Mesothelial cell of epicardium (in vitro differentiated cells): ENCODE measurements at places on chromosomes 16 and 17. TPM values are rescaled to one million over a fixed set of nuclear protein-coding genes. Genes with fewer than 3 reads are reported as not detected.

Gene KRT32
- total RNA-seq, result not detected in 3 replicates

Gene KRTAP2-3
- total RNA-seq, result 0.45 to 0.91 TPM (median 0.69 TPM) in 3 replicates

Gene IL17C
- 0.23 TPM in 1 of 3 replicates, not detected in the others for total RNA-seq

Gene OMG
- not detected in 3 replicates for total RNA-seq

GRCh38 chr17:17815062-17815406 lies 21.8 kb downstream of the SREBF1 start:
- H3K4me1 ChIP-seq, result peaks cover 26% of the 10 kb centered on the region
- DNase-seq, result no peak
- H3K27me3 ChIP-seq, result no peaks in the 10 kb centered on the region
- H3K27ac ChIP-seq, result no peak overlapping the region
- peaks cover 14% of the 10 kb centered on the region for H3K36me3 ChIP-seq

GRCh38 chr16:3101018-3101840 lies 2.1 kb upstream of the ZSCAN10 start:
- H3K36me3 ChIP-seq, result no peaks in the 10 kb centered on the region
- H3K4me3 ChIP-seq, result peak overlapping the region; percentile 8
- DNase-seq, result no peak
- peak overlapping the region; percentile 4 for H3K27ac ChIP-seq
- H3K4me1 ChIP-seq, result peaks cover 23% of the 10 kb centered on the region
- H3K27me3 ChIP-seq, result peaks cover 29% of the 10 kb centered on the region

DNA sequence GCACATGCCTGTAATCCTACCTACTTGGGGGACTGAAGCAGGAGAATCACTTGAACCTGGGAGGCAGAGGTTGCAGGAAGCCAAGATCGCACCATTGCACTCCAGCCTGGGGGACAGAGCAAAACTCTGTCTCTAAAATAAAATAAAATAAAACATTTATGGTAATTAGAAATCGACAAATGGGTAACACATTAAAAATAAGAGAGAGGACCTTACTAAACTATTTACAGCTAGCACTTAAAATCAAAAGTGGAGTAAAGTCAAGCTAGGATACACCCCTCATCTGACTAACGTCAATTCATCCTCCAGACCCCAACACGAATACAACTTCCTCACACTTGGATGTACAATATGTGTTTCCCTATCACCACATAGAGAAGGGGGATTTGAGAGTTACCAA lies 27.8 kb upstream of the RHOT1 start:
- no peaks in the 10 kb centered on the region for H3K36me3 ChIP-seq
- no peak for DNase-seq
- H3K27ac ChIP-seq, result no peak overlapping the region
- H3K27me3 ChIP-seq, result peaks cover 5% of the 10 kb centered on the region
- H3K4me1 ChIP-seq, result peaks cover 17% of the 10 kb centered on the region

DNA sequence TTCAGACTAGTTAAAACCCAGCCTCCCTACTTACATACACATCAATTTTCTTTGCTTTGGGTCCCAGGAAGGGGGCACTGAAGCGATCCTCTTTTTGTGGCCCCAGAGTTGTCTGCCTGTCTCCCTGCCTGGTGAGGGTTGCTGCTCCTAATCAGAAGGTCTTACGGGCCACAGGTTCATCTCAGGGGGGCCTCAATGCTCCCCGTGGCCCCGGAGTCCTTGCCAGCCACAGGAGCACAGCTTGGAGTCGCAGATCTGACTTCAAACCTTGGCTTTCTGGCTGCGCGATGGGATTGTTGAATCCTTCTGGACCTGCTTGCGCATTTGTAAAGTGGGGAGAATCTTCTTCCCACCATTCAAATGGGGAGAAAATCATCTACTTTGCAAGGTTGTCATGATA lies 44.8 kb upstream of the MYH10 start:
- peaks cover 5% of the 10 kb centered on the region for H3K36me3 ChIP-seq
- H3K27ac ChIP-seq, result peak overlapping the region; percentile 84
- H3K4me3 ChIP-seq, result no peak overlapping the region
- peaks cover 53% of the 10 kb centered on the region for H3K4me1 ChIP-seq
- H3K27me3 ChIP-seq, result no peaks in the 10 kb centered on the region

GRCh38 chr17:48615963-48616716 lies 1.0 kb upstream of the HOXB8 start:
- peak overlapping the region; percentile 99 for H3K27ac ChIP-seq
- peak overlapping the region; percentile 91 for H3K4me3 ChIP-seq
- peaks cover 69% of the 10 kb centered on the region for H3K4me1 ChIP-seq
- DNase-seq, result no peak

- no peaks in the 10 kb centered on the region for H3K27me3 ChIP-seq
- H3K4me3 ChIP-seq, result no peak overlapping the region
- H3K4me1 ChIP-seq, result peaks cover 1% of the 10 kb centered on the region
- DNase-seq, result no peak
- no peak overlapping the region for H3K27ac ChIP-seq
- no peaks in the 10 kb centered on the region for H3K36me3 ChIP-seq
These were observed 9.0 kb downstream of the MYO15A start for GRCh38 chr17:18117533-18117932.

GRCh38 chr16:68910051-68910450 lies 66.7 kb downstream of the TANGO6 start:
- no peak for DNase-seq
- peaks cover 4% of the 10 kb centered on the region for H3K36me3 ChIP-seq
- H3K27me3 ChIP-seq, result no peaks in the 10 kb centered on the region
- no peak overlapping the region for H3K4me3 ChIP-seq
